ENCODE measurements at places on chromosomes 13 and 19.

GRCh38 chr19:35990771-35991730 is 3.9 kb upstream of the SDHAF1 start:
- no peak overlapping the region for H3K4me3 ChIP-seq
- DNase-seq = no peak
- H3K36me3 ChIP-seq = no peaks in the 10 kb centered on the region
- no peak overlapping the region for H3K27ac ChIP-seq

DNA sequence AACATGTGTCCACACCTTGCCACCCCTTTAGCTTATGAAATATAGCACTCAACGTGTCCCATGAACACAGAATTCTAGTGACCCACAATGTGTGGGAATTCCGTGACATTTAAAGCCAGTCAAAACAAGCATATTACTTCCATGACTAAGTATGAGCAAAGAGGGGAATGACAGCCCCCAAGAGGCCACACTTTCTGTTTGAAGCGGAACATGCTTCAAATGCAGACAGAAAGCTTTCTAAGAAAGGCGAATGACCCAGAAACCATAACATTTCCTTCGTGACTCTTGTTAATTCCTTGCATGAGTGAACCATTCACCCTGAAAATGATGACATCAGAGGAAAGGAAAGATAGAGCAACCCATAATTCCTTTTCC is 122.0 kb upstream of the FNDC3A start:
- no peaks in the 10 kb centered on the region for H3K27me3 ChIP-seq
- no peak overlapping the region for H3K27ac ChIP-seq
- no peaks in the 10 kb centered on the region for H3K36me3 ChIP-seq

DNA sequence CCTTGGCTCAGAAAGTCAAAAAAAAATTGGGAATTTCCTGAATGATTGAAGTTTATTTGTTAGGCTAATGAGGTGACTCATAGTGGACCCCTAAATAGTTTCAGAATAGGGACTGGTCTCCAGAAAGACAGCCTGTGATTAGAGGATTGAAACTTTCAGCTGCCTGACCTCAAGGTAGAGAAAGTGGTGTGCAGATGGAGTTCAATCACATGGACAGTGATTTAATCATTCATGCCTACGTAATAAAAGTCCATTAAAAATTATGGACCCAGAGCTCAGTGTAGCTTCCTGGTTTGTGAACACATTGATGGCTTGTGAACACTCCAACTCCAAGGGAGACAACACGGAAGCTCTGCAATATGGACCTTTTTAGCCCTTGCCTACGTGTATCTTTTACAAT is 533.2 kb upstream of the PCDH9 start:
- H3K4me3 ChIP-seq = no peak overlapping the region
- no peaks in the 10 kb centered on the region for H3K4me1 ChIP-seq
- no peaks in the 10 kb centered on the region for H3K27me3 ChIP-seq

- H3K27ac ChIP-seq = no peak overlapping the region
- DNase-seq = peak; percentile 47
- no peaks in the 10 kb centered on the region for H3K27me3 ChIP-seq
- no peaks in the 10 kb centered on the region for H3K36me3 ChIP-seq
- no peaks in the 10 kb centered on the region for H3K4me1 ChIP-seq
- H3K4me3 ChIP-seq = no peak overlapping the region
Measured at GRCh38 chr19:22335716-22336115, 49.5 kb downstream of the ZNF729 start.

DNA sequence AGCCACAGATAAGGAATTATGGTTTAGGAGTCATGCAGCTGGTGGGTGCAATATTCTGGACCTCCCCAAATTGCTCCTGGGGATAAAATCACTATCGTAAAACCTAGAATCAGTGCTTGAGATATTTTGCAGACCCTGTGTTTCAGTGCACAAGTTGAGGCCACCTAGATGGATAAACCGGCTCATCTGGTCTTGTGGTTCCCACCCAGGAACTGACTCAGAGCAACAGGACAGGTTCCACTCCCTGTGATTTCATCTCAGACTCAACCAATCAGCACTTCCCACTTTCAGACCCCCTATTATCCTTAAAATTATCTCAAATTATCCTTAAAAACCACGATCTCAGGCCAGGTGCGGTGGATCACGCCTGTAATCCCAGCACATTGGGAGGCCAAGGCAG is 21.0 kb downstream of the FBXL12 start:
- no peaks in the 10 kb centered on the region for H3K36me3 ChIP-seq
- no peak overlapping the region for H3K27ac ChIP-seq
- no peak for DNase-seq
- H3K27me3 ChIP-seq = no peaks in the 10 kb centered on the region
- no peak overlapping the region for H3K4me3 ChIP-seq

DNA sequence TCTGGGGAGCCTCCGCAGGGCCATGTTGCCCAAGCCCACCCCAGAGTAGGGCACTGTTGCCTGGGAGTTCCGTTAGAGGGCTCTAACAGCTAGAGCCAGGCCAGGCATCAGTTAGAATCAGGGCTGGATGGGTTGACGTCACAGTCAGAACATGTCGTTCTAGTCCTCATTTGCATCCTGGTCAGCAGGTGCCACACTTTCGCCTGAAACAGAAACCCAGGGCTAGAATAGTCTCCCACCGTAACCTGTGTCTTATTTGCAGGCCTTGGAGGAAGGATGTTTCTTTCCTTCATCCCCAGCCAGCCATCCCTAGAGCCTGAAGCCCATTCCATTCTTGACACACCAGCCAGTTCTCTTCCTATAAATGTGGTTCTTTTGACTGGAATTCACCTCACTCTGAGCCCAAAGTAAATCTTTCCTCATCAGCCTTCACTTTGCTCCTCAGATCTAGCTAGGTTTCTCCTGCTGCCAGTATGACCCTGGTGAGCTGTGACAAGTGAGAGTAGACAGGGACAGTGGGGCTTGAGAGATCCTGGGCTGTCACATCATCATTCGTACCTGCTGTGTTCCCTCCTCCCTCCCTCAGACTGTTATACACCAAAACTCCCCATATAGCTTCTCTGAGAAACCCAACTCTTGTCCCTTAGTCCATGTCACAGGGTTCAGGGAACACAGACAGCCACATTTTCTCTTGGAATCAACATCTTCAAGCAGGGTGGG is 12.2 kb upstream of the CCDC97 start:
- no peaks in the 10 kb centered on the region for H3K27me3 ChIP-seq
- DNase-seq = no peak
- no peak overlapping the region for H3K4me3 ChIP-seq
- H3K27ac ChIP-seq = peak overlapping the region; percentile 85
- H3K4me1 ChIP-seq = peaks cover 67% of the 10 kb centered on the region

GRCh38 chr13:87356314-87356713 is 314.9 kb upstream of the SLITRK5 start:
- H3K27ac ChIP-seq = no peak overlapping the region
- no peak for DNase-seq
- no peaks in the 10 kb centered on the region for H3K27me3 ChIP-seq
- no peaks in the 10 kb centered on the region for H3K36me3 ChIP-seq
- H3K4me1 ChIP-seq = no peaks in the 10 kb centered on the region

DNA sequence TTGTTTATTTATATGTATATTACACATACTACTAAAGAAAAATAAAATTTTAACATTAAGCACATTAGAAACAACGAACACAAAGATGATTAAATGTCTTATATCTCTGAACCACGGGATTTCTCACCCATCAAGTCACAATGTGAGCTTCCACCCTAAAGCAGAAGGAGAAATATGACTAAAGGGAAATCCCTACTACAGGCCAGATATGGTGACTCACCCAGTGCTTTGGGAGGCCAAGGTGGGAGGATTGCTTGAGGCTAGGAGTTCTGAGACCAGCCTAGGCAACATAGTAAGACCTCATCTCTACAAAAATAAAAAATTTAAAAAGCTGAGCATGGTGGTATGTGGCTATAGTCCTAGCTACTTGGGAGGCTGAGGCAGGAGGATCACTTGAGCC is 24.6 kb downstream of the DCT start:
- peak; percentile 21 for DNase-seq
- H3K27ac ChIP-seq = no peak overlapping the region
- H3K36me3 ChIP-seq = no peaks in the 10 kb centered on the region
- H3K27me3 ChIP-seq = no peaks in the 10 kb centered on the region

DNA sequence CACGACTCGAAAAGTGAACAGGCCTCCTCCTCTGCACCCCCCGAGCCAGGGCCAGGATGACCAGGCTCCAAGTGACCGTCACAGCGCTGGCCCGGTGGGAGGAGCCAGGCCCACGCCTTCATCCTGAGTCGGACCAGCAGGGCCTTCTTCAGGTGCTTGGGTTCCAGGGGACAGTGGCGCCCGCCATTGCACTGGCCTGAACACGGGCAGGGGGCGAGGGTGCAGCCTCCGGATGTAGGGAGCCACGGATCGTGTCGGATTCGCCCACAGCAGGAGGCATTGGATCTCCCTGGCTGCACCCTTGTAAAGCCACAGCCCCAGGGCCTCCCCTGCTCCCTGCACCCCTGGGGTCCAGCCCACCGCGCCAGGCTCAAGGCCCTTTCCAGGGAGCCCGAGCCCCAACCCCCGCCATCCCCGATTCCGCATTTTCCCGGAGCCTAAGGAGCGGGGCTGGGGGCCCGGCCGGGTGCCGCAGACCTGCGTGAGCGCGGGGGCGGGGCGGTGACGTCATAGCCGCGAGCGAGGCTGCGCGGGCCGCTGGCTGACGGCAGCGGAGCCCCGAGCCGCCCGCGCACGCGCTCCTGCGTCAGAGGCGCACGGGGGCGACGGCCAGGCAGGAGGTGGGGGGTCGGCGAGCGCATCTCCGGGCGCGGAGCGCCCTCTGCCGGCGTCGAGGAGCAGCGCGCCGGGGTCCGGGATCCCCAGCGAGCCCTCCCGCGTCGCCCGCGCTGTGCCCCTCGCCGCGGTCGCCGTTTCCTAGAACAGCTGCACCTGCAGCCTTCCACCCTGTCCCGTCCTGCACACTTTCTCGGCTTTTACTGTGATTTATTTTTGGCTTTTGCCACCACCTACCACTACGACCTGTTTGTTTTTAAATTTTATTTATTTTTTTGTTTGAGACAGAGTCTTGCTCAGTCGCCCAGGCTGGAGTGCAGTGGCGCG is 1.5 kb upstream of the ATP5F1D start:
- H3K4me3 ChIP-seq = peak overlapping the region; percentile 82
- H3K27ac ChIP-seq = peak overlapping the region; percentile 100
- peaks cover 74% of the 10 kb centered on the region for H3K4me1 ChIP-seq
- H3K27me3 ChIP-seq = no peaks in the 10 kb centered on the region
- DNase-seq = no peak
- H3K36me3 ChIP-seq = no peaks in the 10 kb centered on the region

DNA sequence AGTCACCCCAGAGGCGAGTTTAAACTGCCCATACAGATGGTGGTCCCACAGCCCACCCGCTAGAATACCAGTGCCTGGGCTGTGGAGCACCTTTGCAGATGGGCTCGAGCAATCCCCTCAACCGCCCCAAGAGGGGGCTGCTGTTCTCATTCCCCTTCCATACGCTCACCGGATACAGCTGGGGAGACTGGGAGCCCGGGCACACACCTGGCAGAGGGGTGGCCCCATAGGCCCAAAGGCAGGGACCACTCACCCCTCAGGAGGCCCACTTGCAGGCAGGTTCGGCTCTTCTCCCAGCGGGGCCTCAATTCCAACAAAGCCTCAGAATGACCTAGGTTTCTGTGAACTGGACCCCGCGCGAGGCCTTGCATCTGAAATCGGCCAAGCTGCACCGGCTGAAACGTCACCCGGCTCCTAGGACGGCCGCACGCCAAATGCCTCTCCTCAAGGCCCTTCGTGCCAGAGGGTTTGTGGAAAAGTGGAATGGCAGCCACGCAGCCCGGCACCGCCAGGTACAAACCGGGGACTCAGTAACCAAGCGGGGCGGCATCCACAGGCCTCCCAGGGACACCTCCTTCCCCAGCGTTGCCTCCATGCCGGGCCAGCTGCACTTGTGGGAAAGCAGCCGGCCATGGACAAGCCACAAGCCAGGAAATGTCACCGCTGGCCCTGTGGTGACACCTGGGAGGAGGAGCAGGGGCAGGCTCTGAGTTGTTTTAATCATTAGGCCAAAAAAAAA is 18.7 kb downstream of the MLLT1 start:
- no peak overlapping the region for H3K4me3 ChIP-seq
- DNase-seq = no peak
- H3K4me1 ChIP-seq = peaks cover 70% of the 10 kb centered on the region
- H3K27me3 ChIP-seq = no peaks in the 10 kb centered on the region

DNA sequence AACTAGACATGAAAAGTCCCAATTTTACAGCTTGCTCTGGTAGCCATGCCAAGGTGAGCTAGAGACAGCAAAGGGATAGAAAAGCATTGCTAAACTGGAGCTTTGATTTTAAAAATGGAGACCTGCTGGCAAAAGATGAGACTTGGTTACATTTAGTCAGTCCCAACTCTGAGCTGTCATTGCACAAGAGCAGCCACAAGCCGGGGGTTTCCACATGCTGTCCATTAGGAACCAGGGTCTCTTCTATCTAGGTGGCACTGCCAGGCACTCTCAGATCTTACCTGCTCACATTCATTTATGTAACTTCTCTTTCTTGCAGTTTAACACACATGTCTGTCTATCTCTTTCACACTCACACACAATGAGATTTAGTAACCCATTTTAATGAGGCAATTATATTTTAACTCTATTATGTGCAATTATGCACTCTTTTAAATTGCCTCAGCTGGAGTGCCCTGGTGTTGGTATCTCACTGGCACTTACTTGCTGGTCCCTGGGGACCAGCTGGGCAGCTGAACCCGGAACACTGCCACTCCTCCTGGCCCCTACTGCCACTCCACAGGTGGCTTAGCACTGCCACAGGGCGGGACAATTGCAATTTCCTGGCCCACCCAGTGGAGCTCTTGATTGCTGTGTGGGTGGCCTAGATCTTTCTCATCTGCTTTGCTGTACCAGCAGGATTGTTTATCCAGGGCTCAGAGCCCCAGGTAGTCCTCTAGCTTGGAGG is 112.5 kb downstream of the COG6 start:
- H3K4me3 ChIP-seq = no peak overlapping the region
- no peak overlapping the region for H3K27ac ChIP-seq
- H3K4me1 ChIP-seq = peaks cover 30% of the 10 kb centered on the region

DNA sequence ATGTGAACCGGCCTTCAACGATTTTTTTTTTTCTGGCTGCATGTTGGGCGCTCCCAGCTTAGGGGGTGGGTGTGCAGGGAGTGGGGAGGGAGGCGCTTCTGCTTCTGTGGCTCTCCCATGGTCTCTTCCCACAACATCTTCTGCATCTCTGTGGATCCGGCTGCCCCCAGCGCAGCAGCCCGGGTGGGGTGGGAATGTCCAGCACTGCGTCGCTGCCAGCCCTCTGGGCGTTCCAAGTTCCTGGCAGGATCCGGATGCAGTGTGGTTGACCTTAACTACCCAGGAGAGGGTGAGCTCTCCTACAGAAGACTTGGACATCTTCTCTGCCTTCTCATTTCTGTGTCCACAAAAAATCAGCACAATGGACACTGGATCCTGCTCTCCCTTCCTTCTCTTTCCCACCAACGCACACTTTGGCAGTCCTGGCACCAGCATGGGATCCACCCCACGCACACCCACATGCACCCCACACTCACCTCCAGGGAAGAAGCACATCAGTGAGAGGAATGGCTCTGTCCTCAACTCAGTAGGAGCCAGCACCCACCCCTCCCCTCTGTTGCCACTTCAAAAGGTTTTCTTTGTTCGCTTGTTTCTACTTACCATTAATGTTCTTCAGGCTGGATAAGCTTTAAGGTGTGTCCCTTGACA is 177.3 kb downstream of the COL4A1 start:
- DNase-seq = peak; percentile 62
- peaks cover 35% of the 10 kb centered on the region for H3K4me1 ChIP-seq
- H3K4me3 ChIP-seq = no peak overlapping the region
- no peaks in the 10 kb centered on the region for H3K27me3 ChIP-seq

- no peaks in the 10 kb centered on the region for H3K27me3 ChIP-seq
- no peaks in the 10 kb centered on the region for H3K36me3 ChIP-seq
- H3K4me3 ChIP-seq = no peak overlapping the region
- H3K4me1 ChIP-seq = peaks cover 15% of the 10 kb centered on the region
- no peak for DNase-seq
Measured at GRCh38 chr19:3220576-3220975, 3.9 kb upstream of the CELF5 start.

- H3K27me3 ChIP-seq = no peaks in the 10 kb centered on the region
- peak overlapping the region; percentile 73 for H3K4me3 ChIP-seq
- H3K4me1 ChIP-seq = peaks cover 37% of the 10 kb centered on the region
- H3K27ac ChIP-seq = no peak overlapping the region
- peak; percentile 72 for DNase-seq
Measured at GRCh38 chr13:113584870-113585671, 518 bp downstream of the TFDP1 start.

Measured in esophagus muscularis mucosa (tissue), 4 donors.